CD4-positive, alpha-beta T cell treated with Interleukin-17A for 4 hours (primary cell): ENCODE measurements at places on chromosomes 7 and 10.

DNA sequence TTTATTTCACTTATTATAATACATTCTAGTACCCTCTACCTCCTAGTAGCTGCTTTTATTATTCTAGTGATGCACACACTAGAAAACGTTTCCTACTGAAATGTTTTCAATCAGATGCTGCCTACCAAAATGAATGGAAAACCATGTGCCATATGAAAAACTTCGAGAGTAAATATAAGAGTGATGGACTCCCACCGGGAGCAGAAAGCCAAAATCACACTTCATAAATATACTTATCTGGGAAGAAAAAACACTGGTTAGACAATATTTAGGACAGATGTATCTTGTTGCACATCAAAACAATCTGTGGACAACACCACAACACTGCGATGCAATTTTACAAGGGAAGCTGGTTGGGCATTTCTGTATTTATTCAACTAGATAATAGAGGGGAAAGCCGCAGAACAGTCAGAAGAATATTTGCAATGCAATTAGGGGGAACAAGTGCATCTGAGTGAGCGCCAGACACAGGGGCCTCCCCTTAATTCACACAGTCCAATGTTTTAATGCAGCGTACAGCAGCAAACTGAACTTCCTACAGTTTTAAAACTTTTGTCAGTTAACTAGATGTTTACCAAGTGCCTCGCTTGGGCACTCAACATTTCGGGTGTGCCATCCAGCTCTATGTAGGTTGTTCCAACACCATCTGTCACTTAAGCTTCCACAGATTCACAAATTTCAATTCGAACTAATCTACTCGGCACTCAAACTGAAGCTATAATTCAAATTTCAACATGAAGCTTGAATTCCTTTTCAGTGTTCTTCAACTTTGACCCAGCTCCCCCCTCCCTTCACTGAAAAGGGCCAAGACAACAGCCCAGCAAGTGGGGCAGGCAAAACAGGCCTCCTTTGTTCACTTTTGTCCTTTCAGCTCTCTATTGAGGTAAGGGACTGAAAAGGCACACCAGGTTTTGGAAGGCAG is 7.4 kb downstream of the NRCAM start:
- no peak for DNase-seq

GRCh38 chr7:151339651-151340382 is 1.8 kb upstream of the NUB1 start:
- no peak for DNase-seq

DNA sequence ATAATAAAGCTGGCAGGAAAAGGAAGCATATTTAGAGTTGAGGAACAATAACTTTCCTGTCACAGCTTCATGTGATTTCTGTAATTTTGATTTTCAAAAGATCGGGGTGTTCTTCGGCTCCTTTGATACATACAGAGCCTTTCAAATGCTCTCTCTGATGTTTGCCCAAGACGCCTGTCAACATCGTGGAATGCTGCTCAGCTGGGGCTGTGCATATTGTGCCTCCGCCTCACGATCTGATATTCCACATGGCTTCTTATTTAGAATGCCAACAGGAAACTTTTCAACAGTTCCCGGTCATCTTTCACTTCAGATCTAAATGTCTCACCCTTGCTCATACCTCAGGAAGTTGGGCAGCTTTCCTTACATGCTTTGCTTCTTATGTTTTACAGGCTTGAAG is 7.3 kb downstream of the NPY start:
- DNase-seq: no peak

DNA sequence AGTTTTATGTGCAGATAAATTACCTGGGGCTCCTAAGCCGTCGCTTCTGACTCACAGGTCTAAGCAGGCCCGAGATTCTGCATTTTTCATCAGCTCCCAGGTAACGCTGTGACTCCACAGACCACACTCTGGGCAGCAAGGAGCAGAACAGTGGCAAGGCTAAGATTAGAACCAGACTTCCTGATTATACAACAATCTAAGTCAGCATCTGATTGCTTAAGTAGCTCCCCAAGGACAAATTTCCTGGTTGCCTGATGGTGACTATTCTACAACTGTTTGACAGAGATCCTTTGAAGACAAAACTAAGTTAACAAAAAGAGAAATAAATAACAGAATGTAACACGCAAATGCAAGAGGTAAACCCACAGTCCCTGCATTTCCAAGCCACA is 69.0 kb downstream of the CREB3L2 start:
- DNase-seq: no peak

DNA sequence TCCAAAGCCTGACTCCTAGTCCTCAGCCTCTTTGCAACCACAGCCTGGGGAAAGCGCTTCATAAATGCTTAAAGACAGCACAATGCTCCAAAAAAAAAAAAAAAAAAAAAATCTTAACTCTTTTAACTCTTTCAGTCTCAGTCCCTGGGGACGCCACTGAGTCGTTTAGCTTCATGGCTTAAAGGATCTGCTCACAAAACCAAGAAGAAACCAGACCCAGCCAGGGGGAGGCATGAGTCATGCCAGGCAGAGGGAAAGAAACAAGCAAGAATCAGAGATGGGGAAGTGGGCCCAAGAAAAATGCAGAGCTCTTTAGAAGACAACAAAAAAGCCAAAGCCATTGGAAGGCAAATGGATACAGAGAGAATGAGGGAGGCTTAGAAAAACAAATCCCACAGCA is 32.5 kb upstream of the DOCK1 start:
- no peak for DNase-seq
